ENCODE measurements at places on chromosomes 12 and 14. TPM values are rescaled to one million over a fixed set of nuclear protein-coding genes. Genes with fewer than 3 reads are reported as not detected.
A peak's percentile ranks its signal among the peaks of the same experiment; 100 is the strongest.

GRCh38 chr12:25276199-25276937 lies 25.6 kb upstream of the KRAS start:
- no peaks in the 10 kb centered on the region for H3K36me3 ChIP-seq
- no peak overlapping the region for H3K27ac ChIP-seq
- no peaks in the 10 kb centered on the region for H3K27me3 ChIP-seq
- H3K4me1 ChIP-seq: peaks cover 2% of the 10 kb centered on the region
- DNase-seq: peak; percentile 72

DNA sequence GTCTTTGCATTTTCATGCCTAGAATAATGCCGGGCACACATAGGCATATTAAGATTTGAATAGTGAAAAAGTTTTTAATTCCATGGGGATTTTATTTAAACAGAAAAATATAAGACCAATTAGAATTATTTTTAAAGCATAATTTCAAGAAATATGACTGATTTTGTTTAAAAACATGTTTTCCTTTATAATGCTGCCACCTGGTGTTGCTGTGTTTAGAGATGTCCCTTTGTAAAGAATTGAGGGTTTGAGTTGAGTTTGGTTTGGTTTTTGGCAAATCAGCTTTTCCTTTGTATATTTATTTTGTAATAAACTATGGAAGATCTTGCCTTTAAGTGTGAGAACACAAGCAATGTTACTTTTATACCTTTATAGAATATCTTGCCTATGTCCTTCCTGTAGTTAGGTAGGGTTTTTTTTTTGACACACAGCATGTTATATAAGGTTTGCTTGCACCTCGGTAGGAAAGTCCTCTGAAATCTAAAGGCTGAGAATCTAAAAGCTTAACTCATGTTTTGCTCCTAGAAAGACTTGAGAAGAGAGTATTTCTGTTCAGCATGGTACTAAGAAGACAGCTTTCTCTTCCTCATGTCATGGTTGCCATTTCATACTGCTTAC lies 31.4 kb upstream of the SNAPC1 start:
- H3K27me3 ChIP-seq: no peaks in the 10 kb centered on the region
- H3K4me1 ChIP-seq: no peaks in the 10 kb centered on the region
- H3K4me3 ChIP-seq: no peak overlapping the region
- no peak overlapping the region for H3K27ac ChIP-seq

GRCh38 chr12:110577864-110578693 lies 5.0 kb downstream of the PPTC7 start:
- H3K4me1 ChIP-seq: peaks cover 20% of the 10 kb centered on the region
- DNase-seq: peak; percentile 48
- H3K36me3 ChIP-seq: no peaks in the 10 kb centered on the region
- peak overlapping the region; percentile 42 for H3K27ac ChIP-seq
- H3K27me3 ChIP-seq: no peaks in the 10 kb centered on the region

PTPN6 gene
- 1.8 TPM for total RNA-seq

CMA1 gene
- not detected for total RNA-seq

All from endothelial cell of umbilical vein (primary cell).